Eye (tissue), 1 donor: ENCODE measurements at places on chromosomes 2 and 18.

GRCh38 chr2:62215306-62216064, 19.6 kb downstream of the B3GNT2 start:
- DNase-seq, result no peak

DNA sequence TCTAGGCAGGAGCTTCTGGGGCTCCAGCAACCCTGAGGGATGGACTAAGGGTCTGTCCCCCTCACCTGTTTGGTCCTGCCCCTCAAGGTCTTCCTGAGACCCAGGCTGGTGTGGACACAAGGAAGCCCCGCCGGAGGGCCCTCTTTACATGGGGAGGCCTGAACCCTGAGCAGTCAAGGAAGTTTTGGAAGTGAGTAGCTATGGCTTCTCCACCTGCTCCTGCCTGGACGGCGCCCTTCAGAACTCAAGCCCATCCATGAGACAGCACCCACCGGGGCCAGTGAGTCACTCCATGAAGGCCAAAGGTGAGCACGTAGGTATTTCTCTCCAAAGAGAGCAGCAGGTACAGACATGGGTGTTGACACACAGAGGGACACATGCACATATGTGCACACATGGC, 98.2 kb upstream of the CTDP1 start:
- DNase-seq, result no peak

GRCh38 chr2:36423172-36423571, 67.6 kb downstream of the CRIM1 start:
- no peak for DNase-seq

DNA sequence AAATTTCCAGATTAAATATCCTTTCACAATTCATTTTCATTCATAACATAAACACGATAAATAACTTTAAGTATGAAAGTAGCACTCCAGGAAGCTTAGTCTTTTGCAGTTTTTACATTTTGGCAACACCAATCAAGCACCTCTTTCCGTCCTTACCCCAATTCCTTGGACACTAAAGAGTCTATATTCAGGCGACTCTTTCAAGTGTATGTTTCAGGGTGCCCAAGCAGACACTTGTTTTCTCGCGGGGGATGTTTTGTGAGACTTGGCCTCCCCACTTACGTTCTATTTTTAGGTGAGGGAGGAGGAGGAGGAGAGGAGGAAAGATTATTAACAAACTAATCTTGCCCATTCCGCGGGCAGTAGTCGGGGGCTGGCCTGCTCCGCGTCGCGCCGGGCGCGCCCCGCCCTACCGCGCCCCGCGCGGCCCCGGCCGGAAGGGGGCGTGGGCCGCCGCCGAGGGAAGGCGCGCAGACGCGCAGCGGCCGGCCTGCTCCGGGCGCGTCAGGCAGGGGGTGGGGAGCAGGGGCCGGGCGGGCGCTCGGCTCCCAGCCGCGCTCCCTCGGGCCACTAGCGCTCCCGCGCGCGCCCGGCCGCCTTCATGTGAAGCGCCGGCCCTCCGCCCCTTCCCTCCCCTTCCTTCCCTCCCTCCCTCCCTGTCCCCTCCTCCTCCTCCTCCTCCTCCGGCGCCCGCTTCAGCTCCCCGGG, at the start of gene ITPRID2:
ITPRID2 (plus strand) TSS at position 473 of the 708 bp plus-strand sequence. CDS start 337 bp downstream, outside the sequence.
- DNase-seq, result peak; percentile 92

DNA sequence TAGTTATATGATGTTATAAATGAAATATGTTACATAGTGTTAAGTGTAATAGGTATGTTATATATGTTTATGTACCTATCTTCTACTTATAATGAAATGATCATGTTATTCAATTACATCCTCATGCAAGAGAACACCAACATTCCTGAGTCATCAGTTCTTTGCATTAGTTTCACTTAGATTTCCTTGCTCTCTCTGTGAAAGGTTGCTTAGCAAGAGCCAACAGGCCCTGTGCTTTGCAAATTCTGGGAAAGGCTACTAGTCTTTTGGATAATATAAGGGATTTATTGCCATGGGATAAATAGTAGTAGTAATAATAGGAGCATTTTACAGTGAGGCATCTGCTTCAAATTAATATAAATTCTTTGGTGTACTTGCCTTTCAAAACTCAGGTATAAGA, 274.8 kb downstream of the SP3 start:
- no peak for DNase-seq

- no peak for DNase-seq
These were observed 188.4 kb downstream of the MYO5B start for GRCh38 chr18:50006470-50007046.

DNA sequence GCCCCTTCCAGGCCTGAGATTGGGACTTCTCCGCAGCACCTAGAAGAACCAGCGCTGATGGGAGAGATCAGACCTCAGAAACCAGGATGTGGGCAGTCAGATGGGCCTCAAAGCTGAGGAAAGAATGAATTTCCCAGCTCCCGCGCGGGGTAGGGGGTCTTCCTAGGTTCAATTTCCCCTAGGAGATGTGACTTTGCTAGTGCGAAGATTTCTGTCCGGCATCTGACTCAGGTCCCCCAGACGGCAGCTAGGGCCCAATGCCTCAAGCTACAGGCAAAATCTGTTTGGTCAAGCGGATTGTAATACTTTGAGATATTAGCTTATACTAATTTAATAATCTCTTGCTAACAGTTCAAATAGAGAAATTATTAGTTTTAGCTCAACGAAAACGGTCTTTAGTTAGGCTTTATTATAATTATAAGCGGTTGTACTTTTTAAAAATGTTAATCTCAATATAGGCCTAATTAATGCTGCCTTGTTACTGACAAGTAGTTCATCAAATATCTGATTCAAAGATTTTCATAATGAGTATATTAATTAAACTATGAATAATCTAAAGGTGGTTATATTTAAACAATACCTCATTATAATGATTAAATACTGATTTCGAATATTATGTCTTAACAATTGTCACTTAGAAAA, 5.8 kb downstream of the DLX1 start:
- peak; percentile 70 for DNase-seq

GRCh38 chr18:31660763-31661162, 23.6 kb downstream of the B4GALT6 start:
- DNase-seq, result no peak

GRCh38 chr2:191145769-191146471, 4.9 kb downstream of the STAT4 start:
- DNase-seq, result no peak

DNA sequence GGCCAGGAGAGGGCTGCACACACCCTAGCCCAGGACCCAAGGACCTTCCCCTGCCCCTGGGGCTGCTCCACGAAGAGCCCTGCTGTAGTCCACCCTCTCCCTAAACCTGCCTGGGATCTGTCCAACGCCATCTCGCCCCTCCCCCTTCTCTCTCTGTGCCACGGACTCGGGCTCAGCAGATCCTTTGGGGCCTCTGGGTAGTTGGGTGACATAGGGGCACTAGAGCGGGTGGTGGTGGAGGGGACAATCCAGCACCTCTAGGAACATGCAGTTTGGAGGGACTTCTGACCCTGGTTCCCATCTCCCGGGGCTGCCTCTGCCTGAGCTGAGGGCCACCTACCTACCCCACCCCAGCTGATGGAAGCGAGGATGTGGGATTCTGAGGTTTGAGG, 7.3 kb upstream of the CRYBA2 start:
- peak; percentile 20 for DNase-seq

DNA sequence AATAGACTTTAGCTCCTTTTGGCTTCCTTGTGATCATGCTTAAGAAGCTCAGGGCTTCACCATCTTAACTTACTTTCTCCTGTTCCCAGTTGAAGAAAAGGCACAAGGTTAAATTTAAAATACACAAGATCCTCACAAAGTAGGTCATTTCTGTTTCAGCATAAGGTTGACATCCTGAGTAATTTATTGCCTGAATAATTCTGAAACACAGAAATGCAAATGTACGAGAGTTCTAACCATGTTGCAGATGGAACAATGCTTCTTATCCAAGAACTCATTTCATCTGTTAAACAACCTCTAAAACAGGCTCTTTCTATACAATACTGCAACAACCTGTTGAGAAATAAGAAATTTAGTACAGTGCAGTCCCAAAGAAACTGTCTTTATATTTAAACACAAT, 395.2 kb downstream of the BCL11A start:
- DNase-seq, result no peak

GRCh38 chr2:47520825-47521665, 118.1 kb downstream of the MSH2 start:
- peak; percentile 84 for DNase-seq

- no peak for DNase-seq
These were observed 5.0 kb downstream of the FKBP7 start for GRCh38 chr2:178473373-178473772.

DNA sequence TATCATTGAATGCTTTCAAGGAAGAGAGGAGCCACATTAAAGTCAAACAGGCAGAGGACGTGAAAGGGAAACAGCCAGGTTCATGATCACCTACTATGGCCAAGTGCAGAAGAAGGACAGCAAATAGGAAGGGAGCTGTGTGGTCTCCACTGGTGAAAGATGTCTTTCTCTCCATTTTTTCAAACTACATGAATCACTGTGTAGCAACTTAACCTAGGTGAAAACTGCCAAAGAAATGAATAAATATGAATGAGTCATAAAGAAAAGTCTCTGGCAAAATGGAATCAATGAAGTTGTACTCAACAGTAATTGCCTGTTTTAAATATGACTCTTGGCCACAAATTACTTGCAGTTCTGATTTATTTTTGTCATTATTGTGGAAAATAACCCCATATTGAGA, 452.6 kb upstream of the PKDCC start:
- no peak for DNase-seq

- DNase-seq, result no peak
These were observed 2.3 kb downstream of the FKBP1B start for GRCh38 chr2:24051833-24052232.

GRCh38 chr2:23769364-23769763, 157.6 kb downstream of the ATAD2B start:
- no peak for DNase-seq

- DNase-seq, result no peak
These were observed 145.5 kb upstream of the LYPD1 start for GRCh38 chr2:132815516-132815915.

DNA sequence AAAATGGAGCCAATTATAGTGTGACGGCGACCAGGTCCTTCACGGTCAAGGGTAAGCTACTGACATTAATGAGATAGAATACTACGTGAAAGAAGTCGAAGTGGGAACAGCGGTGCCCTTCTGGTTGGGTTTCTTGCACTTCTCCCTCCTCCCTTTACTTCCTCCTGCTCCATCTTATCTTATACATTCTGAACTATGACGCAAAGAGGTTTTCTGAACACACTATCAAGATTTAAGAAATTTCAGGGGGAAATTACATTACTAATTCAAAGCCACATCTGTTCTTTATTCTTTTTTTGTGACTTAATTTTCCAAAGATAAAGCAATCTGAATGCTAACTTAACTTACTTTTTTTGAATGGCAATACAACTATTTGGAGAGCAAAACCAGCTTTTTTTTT, 14.8 kb upstream of the IL18R1 start:
- DNase-seq, result no peak

DNA sequence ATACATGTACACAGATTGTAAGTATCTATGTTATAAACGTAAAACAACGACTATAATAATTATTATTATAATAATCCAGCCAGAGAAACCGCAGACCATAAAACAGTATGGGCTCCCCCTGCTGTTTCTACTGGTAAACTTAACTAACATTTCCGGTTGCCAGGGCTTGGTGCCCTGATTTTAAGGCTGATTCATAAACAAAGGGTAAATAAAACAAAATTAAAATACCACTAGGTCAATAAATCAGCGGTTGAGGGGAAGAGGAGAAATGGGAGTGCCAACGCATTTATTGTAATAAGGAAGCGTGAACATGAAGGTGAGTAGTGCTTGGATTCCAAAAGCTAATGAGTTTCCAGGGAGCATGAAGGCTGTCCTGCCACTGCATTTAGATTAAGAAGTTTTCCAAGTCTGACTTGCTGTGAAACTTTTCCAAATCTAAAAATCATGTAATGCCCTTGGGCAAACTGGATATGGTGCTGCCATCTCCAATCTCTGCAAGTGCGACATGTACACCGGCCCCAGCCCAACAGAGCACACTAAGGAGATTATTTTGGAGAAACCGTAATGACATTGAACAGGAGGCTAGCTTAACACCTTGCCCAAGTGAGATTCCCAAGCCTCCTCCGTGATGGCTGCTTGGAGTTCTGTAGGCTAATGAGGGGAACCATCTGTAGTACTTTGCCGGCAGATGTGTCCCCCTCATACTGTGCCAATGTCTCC, 50.7 kb upstream of the HNRNPA3 start:
- DNase-seq, result peak; percentile 32

DNA sequence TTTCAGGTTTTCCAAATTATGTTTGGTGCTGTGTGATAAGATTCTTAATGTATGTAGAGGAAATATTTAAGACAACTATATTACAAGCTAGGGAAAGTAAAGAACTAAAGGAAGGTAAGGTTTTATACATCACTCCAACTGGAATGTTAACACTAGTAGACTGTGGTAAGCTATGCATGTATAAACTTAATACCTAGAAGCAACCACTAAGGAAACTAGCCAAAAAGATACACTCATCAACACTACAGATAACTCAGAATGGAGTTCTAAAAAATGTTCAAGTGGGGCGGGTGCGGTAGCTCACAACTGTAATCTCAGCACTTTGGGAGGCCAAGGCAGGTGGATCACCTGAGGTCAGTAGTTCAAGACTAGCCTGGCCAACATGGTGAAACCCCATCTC, 37.8 kb upstream of the MALL start:
- no peak for DNase-seq

DNA sequence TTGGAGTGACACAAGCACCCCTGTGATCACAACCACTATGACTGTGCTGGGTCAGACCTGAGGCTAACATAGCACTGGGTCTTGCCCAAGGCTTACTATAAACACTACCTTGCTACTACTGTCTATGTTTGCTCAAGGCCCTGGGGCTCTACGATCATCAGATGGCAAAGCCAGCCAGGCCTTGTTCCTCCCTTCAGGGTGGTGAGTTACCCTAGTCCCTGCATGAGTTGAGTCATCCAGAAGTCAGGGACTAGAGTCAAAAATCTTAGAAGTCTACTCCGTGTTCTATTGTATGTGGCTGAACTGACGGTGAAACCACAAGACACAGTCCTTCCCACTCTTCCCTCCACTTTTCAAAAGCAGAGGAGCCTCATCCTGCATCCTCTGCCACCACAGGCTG, 551.2 kb upstream of the FSIP2 start:
- no peak for DNase-seq

GRCh38 chr2:69171897-69172525, 159.0 kb downstream of the ANTXR1 start:
- no peak for DNase-seq

GRCh38 chr2:172323256-172323655, 104.1 kb upstream of the ITGA6 start:
- DNase-seq, result no peak

GRCh38 chr18:59123588-59124369, 15.9 kb upstream of the SEC11C start:
- DNase-seq, result peak; percentile 26

DNA sequence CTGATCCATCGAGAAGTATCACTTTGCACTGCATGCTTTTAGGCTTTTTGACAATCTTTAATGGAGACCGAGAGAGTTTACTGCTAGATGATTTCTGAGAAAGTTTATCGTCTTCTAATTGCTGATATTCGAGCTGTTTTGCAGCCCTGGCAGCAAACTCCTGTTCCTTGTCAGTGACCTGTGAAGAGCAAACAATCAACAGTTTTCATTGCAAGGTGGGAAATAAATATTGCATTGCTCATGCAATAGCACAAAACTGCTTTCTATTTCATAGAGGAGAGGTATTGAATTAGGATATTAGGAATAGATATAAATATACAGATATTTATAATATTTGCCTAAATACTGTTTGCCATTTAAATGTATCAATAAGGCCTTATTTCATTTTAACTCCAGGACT, 65.5 kb downstream of the EPB41L3 start:
- DNase-seq, result no peak

- no peak for DNase-seq
These were observed 260.0 kb upstream of the SIX2 start for GRCh38 chr2:45269149-45269793.
